ENCODE measurements at places on chromosomes 12 and 14. TPM values are rescaled to one million over a fixed set of nuclear protein-coding genes. Genes with fewer than 3 reads are reported as not detected.

COQ6 gene
- 43.6 TPM for total RNA-seq

GARIN6 gene
- total RNA-seq, result not detected

GAPDH gene
- total RNA-seq, result 11,783 TPM

ETFBKMT gene
- total RNA-seq, result 2.6 TPM

MGAT4C gene
- not detected for total RNA-seq

ARHGAP9 gene
- 4.7 TPM for total RNA-seq

PXN gene
- total RNA-seq, result 59.3 TPM

FLVCR2 gene
- total RNA-seq, result 5.1 TPM

MYH7 gene
- 2,918 TPM for total RNA-seq

LTBP2 gene
- total RNA-seq, result 27.6 TPM

GRIP1 gene
- 0.46 TPM for total RNA-seq

ATL1 gene
- 1.3 TPM for total RNA-seq

- DNase-seq, result no peak
- no peaks in the 10 kb centered on the region for H3K27me3 ChIP-seq
- H3K4me3 ChIP-seq, result no peak overlapping the region
- H3K36me3 ChIP-seq, result no peaks in the 10 kb centered on the region
- peaks cover 89% of the 10 kb centered on the region for H3K4me1 ChIP-seq
- H3K27ac ChIP-seq, result peak overlapping the region; percentile 59
Observed at GRCh38 chr14:69654116-69654515, 42.7 kb downstream of the SUSD6 start.

GRCh38 chr12:46237371-46238045, 31.3 kb downstream of the SLC38A1 start:
- H3K27ac ChIP-seq, result no peak overlapping the region
- no peak overlapping the region for H3K4me3 ChIP-seq
- H3K4me1 ChIP-seq, result no peaks in the 10 kb centered on the region
- no peak for DNase-seq

- H3K36me3 ChIP-seq, result no peaks in the 10 kb centered on the region
- no peak overlapping the region for H3K27ac ChIP-seq
- no peak for DNase-seq
- no peak overlapping the region for H3K4me3 ChIP-seq
- peaks cover 2% of the 10 kb centered on the region for H3K27me3 ChIP-seq
Observed at GRCh38 chr12:95851606-95852005, 7.1 kb upstream of the SNRPF start.

DNA sequence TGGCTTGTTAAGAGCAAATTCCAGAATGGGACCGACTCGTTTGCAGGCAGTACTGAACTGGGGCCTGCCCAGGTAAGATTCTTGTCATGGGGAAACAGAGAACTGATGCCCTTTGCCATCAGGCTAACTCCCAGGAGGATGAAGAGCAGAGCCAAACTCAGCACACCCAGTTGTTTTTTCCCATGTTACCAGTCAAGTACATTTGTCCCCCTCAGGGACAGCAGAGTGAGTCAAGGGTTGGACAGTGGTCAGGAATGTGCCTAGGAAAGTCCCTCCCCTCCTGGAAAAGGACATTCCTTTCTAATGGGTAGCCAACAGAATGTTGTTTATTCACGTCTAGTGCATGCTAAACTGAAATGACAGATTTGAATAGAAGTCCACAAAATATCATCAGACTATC, 1.6 kb downstream of the ART4 start:
- peaks cover 35% of the 10 kb centered on the region for H3K4me1 ChIP-seq
- no peaks in the 10 kb centered on the region for H3K27me3 ChIP-seq
- peak overlapping the region; percentile 60 for H3K27ac ChIP-seq
- no peaks in the 10 kb centered on the region for H3K36me3 ChIP-seq

DNA sequence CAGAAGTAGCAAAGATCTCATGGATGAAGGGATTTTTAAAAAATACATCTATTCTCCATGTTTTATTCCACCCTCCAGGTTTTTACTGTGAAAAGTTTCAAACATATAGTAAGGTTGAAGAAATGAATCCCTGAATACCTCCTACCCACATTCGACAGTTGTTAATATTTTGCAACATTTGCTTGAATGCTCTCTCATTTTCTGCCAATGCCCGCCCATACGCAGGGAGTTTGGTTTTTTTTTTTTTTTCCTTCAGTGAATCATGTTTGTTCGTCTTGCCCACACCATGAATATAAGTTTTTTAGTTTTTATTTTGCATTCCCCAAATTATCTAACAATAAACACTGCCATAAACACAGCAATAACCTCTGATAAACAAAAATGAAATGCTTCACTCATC, 82.9 kb downstream of the MAP1LC3B2 start:
- H3K27me3 ChIP-seq, result no peaks in the 10 kb centered on the region
- no peaks in the 10 kb centered on the region for H3K4me1 ChIP-seq

GRCh38 chr14:77212943-77213678, 31.5 kb downstream of the TMEM63C start:
- H3K4me3 ChIP-seq, result no peak overlapping the region
- no peak for DNase-seq
- H3K4me1 ChIP-seq, result no peaks in the 10 kb centered on the region
- no peaks in the 10 kb centered on the region for H3K27me3 ChIP-seq
- H3K36me3 ChIP-seq, result no peaks in the 10 kb centered on the region

DNA sequence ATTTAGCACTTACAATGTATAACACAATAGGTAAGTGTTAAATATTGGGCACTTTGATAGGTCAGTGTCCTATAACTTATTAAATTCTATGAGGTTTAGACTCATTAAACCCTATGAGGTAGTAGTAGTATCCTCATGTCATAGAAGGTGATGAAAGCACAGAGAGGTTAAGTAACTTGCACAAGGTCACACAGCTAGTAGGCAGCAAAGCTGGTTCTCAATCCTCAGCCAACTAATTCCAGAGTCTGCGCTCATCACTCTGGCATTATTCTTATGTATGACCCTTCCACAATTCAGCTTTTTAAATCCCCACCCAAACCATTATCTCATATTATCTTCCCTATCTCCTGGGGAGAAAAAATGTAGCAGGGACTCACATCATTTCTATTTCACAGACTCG, 141.1 kb downstream of the KSR2 start:
- no peaks in the 10 kb centered on the region for H3K4me1 ChIP-seq
- no peaks in the 10 kb centered on the region for H3K36me3 ChIP-seq
- DNase-seq, result no peak
- H3K4me3 ChIP-seq, result no peak overlapping the region

DNA sequence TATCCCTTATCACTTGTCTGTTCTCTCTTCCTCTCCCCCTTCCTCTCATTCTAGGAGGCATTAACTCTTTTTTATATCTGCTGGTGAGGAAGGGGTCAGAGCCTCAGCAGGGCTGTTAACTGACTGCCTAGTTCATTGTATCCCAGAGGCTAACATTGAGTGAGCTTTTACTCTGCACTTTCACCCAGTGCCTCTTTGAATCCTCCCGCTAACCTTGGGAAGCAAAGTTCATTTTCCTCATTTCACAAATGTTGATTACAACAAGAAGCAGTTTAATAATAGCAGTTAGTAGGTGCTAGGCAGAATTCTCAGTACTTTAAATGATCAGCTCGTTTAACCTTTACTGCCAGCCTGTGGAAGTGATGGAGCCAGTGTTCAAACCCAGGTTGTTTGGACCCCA, 75.5 kb downstream of the POLR3B start:
- H3K27me3 ChIP-seq, result no peaks in the 10 kb centered on the region
- DNase-seq, result no peak
- H3K27ac ChIP-seq, result no peak overlapping the region

DNA sequence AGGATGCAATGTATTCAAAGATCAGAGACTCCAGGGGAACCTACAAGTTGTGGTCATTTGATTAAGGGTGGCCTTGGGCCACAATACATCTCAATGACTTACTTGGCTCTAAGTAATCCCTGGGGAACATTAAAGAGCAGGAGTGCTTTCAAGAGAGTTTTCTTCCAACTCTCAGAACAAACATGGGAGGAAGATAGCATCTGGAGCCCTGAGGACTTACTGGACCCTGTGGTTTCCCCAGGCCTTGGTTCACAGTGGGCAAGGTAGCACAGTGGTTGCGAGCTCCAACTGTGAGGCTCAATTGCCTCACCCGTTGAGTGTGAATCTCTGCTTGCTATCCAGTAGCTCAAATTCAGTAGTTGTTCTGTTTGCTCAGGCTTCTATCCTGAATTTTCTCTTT, 32.4 kb downstream of the STXBP6 start:
- no peak overlapping the region for H3K27ac ChIP-seq
- H3K27me3 ChIP-seq, result no peaks in the 10 kb centered on the region
- no peak for DNase-seq

GRCh38 chr12:124557518-124558223, 9.7 kb downstream of the NCOR2 start:
- H3K36me3 ChIP-seq, result no peaks in the 10 kb centered on the region
- no peak overlapping the region for H3K4me3 ChIP-seq
- H3K27me3 ChIP-seq, result no peaks in the 10 kb centered on the region
- H3K4me1 ChIP-seq, result peaks cover 58% of the 10 kb centered on the region

- no peak overlapping the region for H3K27ac ChIP-seq
- H3K27me3 ChIP-seq, result no peaks in the 10 kb centered on the region
- H3K4me3 ChIP-seq, result no peak overlapping the region
- no peaks in the 10 kb centered on the region for H3K36me3 ChIP-seq
- no peak for DNase-seq
Observed at GRCh38 chr12:12206776-12207388, 60.0 kb downstream of the LRP6 start.

DNA sequence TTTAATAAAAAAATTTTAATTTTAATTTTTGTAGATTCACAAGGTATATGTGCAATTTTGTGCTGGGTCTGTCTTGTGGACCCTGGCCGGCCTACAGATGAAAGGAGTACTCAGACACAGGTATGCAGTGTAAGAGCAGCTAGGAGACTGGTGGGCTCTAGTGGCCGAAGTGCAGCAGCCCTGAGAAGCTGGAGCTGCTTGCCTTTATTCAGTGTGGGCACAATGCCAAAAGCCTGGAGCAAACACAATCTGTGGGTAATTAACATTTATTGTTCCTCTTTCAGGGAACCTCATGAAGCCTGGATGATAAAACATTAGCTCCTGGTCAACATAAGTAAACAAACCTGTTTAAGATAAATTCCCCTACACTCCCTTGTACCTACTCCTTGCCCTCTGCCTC, 135.7 kb upstream of the SEL1L start:
- H3K4me1 ChIP-seq, result no peaks in the 10 kb centered on the region
- no peaks in the 10 kb centered on the region for H3K36me3 ChIP-seq
- DNase-seq, result no peak
- no peak overlapping the region for H3K4me3 ChIP-seq
- no peak overlapping the region for H3K27ac ChIP-seq
- no peaks in the 10 kb centered on the region for H3K27me3 ChIP-seq

DNA sequence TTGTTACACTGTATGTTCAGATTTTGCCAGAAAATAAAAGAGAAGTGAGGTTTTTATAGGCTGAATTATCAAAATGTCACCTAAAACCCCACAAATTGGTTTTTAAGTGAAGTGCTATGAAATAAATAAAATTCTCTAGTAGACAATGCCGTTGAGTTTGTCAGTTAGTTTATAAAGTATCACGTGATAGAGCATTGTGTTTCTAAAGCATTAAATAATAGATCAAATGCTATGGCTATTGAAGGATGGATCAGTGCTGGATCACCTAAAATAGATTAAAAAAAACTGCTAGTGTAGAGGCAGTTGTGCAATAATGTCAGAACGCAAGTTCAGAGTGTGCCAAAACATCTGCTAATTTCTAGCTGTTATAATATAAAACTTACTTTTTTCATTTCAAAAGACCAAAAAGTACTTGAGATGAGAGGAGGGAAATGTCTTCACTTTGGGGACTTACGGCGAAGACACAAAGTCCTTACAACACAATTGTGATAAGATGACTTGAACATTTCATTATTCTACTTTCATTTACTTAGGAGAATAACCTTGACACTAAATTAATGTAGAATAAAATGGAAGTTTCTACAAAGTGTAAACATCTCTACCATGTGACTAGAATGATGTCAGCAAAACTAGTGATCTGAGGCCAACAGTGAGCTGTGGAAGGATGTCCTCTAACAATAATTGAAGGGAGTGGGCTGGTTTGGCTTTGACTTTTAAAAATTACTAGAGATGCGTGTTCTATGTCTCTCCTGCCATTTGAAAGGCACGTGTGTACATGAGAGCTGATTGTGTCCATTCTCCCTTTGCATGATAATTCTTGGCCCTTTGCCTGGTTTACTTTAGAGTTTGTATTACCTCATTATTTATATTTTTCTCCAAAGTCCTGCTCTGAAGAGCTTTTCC, 154.4 kb upstream of the PDE3A start:
- H3K27me3 ChIP-seq, result no peaks in the 10 kb centered on the region
- DNase-seq, result no peak
- H3K4me3 ChIP-seq, result no peak overlapping the region
- no peaks in the 10 kb centered on the region for H3K36me3 ChIP-seq
- H3K4me1 ChIP-seq, result peaks cover 10% of the 10 kb centered on the region

GRCh38 chr12:96190413-96191108, 3.6 kb upstream of the ELK3 start:
- H3K27ac ChIP-seq, result no peak overlapping the region
- DNase-seq, result no peak
- H3K4me3 ChIP-seq, result no peak overlapping the region
- H3K36me3 ChIP-seq, result no peaks in the 10 kb centered on the region
- no peaks in the 10 kb centered on the region for H3K4me1 ChIP-seq

- H3K36me3 ChIP-seq, result no peaks in the 10 kb centered on the region
- H3K4me1 ChIP-seq, result peaks cover 100% of the 10 kb centered on the region
- no peak overlapping the region for H3K27ac ChIP-seq
- no peak for DNase-seq
Observed at GRCh38 chr14:69633238-69633637, 21.8 kb downstream of the SUSD6 start.

DNA sequence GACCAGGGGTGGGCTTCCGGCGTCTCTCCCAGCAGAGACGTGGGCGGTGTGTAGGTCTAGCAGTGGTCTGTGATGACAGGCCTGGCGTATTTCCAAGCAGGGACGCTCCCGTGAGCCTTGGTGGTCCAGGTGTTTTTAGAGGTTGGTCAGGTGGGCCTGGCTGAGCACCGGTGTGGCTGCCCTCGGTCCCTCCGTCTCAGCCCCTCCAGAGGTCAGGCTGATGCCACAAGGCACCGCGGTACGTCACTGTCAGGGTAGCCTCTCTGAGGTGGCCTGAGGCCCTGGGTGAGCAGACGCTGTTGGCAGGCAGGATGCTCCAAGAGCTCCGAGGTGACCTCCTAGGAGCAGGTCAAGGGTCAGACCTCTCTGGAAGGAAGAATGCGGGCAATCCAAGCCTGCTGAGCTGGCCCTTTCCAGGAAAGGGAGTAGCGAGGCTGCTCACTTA, 13.6 kb downstream of the MTA1 start:
- no peaks in the 10 kb centered on the region for H3K36me3 ChIP-seq
- no peak overlapping the region for H3K27ac ChIP-seq
- peaks cover 3% of the 10 kb centered on the region for H3K4me1 ChIP-seq
- H3K4me3 ChIP-seq, result no peak overlapping the region

DNA sequence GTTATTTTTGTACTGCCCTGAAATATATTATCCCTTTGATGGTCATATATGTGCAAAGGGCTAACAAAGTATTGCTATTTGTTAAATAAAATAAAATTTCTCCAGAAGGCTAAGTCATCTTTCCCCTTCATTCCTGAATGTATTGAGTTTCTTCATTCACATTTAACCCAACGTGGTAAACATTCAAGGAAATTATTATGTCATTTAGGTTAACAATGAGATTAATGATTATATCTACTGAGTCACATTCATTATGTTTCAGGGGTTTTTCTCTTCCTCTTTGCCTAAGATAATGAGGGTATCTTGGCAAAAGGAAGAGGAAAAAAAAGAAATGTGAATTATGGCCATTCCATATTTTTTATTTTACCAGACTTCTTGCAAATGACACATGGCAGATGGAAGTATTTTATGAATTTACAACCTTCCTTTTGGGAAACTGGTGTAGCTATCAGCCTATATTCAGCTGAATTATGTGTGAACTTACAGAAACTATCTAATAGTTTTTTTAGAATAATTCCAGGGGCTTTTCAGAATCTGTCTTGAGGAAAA, 27.2 kb downstream of the TSPAN8 start:
- no peak overlapping the region for H3K4me3 ChIP-seq
- no peak overlapping the region for H3K27ac ChIP-seq
- DNase-seq, result no peak
- H3K4me1 ChIP-seq, result no peaks in the 10 kb centered on the region
